Stimulated activated CD4-positive, alpha-beta T cell treated with anti-CD3 and anti-CD28 coated beads, Interleukin-15, amount 100 ng/mL, for 48 hours (primary cell): ENCODE measurements at places on chromosomes 3 and 15.

GRCh38 chr15:98651581-98652220 lies 3.4 kb downstream of the IGF1R start:
- DNase-seq, result no peak

DNA sequence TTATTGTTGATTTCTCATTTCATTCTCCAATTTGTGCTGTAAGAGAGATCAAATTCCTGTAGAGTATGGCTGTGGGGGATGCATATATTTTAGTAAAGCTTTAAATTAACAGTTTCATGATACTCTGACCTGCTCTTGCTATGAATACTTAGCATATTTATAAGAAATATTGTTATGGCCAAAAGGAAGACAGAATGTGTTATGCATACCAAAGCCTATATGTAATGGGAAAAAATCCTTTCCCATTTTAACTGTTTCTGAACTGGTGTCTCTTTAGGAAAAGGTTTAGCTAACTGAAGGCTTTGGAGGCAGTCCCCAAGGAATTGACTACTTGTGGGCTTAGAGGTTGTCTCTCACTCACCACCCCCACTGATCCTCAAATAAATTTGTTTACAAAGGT lies 59.2 kb downstream of the CADPS start:
- no peak for DNase-seq

DNA sequence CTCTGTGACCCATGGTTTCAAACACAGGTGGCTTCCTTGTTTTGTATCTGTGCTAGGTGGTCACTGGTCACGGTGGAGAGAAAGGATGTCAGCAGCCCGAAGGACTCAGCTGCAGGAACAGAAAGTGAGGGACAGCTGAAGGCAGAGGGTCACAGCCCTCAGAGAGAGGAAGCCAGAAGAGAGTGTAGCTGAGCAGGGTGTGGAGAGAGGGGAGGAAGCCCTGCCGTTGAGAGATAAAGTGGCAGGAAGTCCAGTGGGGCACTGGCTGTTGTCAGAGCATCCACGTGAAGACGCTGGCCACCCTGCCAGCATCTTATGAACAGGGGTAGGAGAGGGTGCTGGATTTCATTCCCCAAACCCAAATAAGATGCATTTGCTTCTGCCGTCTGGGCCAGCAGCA lies 36.9 kb downstream of the LIMD1 start:
- no peak for DNase-seq

GRCh38 chr3:31014317-31015040 lies 120.0 kb upstream of the GADL1 start:
- no peak for DNase-seq

- DNase-seq, result no peak
Measured at GRCh38 chr3:78613421-78613879, 1154.3 kb downstream of the ROBO1 start.

- DNase-seq, result peak; percentile 26
Measured at GRCh38 chr3:158659454-158660237, 12.8 kb downstream of the LXN start.
